EH (cell line): ENCODE measurements at places on chromosomes 6 and 20.
A peak's percentile ranks its signal among the peaks of the same experiment; 100 is the strongest.

GRCh38 chr6:72819609-72820008 lies 197.7 kb downstream of the KCNQ5 start:
- DNase-seq = no peak

DNA sequence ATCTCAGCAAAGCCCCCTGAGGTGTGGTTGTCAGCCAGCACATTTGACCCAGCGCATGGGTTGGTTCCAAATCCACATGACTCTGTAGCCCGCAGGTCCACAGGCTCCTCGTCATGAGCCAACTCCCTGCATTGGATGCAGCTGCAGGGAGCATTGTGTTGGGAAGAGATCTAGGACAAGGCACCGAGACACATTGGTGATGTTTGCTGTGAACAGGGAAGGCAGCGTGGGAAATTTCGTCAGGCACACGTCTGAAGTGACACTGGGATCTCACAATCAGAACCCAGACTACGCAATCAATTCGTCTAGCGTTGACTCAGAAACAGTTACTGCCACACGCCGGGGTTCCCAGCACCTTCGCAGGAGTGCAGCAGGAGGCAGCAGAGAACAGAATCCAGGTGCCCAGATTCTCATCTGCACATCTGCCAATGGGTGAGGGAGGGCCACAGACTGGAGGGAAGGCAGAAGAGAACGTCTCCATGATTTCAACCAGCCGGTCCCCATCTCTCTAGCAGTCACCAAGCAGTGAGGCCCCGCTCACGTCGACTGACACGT lies 177.0 kb downstream of the TTLL2 start:
- DNase-seq = no peak

DNA sequence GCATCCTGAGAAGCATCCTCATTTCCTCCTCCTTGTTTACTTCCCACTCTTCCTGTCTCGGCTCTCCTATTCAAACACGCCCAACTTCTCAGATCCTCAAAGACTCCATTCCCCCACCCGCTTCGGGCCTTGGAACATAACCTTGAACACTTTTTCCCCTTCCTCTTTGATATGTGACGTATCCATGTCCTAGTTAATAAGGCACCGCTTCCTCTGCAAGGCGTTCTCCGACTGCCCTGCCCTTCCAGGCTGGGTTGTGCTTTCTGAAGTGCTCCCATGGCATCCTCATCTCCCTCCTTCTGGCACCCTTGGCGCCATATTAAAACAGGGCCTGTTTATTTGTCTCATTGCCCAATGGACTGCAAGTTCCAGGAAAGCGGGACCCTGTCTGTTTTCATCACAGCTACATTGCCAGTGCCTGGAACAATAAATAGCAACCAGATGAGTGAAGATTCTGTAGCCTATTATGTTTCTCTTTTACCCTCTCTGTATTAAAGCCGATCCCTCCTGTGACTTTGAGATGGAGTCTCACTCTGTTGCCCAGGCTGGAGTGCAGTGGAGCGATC lies 115.3 kb upstream of the TRAF3IP2 start:
- DNase-seq = no peak

DNA sequence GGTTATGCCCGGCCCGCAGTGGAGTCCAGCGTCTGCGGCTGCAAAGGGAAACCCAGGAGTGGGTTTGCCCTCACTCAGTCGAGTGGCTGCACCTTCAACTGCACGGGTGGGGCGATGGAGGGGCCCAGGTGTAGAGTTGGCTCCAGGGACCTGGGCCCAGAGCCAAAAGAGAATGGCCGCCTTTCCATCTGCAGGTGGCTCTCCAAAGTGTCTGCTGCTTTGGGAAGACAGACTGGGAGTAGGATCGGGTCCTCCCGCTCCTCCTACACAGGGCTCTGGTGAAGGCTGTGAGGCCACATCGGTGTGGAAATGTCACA lies 80.1 kb downstream of the PTPN1 start:
- no peak for DNase-seq

- DNase-seq = no peak
Measured at GRCh38 chr6:28277746-28278145, 3.6 kb upstream of the PGBD1 start.

GRCh38 chr6:82783587-82784236 lies 281.9 kb downstream of the UBE3D start:
- no peak for DNase-seq

DNA sequence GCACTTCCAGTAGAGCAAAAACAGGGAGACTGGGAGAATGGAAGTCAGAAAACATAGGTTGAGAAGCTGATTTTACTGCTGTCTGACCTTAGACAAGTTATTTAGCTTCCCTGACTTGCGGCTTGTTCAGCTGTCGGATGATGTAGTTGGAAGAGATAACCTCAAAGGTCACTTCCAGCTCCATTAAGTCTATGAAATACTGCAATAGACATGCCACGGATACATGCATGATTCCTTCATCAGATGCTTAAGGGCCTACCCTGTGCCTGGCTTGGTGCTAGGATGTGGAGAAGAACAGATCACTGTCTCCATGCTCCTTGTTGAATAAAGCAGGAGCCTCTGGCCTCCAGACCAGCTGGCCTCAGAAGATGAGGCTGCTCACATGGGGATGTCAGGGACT lies 43.7 kb downstream of the FYN start:
- DNase-seq = no peak

DNA sequence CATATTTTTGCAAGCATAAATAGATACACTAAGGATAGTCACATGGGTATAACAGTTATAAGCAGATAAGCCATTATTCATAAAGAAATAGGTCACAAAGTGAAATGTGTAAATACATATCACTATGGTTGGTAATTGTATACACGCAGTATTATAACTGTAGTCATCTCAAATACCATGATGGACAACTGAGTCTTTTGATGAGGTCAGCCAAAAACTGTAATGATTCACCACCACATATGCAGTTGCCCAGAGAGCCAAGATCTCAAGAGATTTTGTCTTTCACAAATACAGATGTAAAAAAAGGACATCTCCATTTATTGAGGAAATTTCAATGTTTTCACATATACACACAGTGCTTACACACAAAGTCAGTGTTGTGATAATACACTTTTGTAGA lies 28.3 kb downstream of the ZNF292 start:
- DNase-seq = peak; percentile 45

GRCh38 chr6:166952121-166952520 lies 4.2 kb downstream of the RNASET2 start:
- DNase-seq = no peak

DNA sequence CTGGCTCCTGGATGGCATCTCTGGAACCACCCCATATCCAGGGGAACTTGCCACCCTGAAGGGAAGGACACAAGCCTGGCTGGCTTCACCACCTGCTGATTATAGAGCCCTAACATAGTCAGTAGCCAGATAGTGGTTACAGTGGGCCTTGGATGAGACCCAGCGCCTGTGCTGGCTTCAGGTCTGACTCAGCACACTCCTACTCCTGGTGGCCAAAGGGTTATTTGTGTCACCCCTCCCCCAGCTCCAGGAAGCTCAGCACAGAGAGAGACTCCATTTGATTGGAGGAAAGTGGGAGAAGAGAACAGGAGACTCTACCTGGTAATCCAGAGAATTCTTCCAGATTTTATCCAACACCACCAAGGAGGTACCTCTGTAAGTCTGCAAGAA lies 12.8 kb downstream of the SNX14 start:
- DNase-seq = peak; percentile 62

DNA sequence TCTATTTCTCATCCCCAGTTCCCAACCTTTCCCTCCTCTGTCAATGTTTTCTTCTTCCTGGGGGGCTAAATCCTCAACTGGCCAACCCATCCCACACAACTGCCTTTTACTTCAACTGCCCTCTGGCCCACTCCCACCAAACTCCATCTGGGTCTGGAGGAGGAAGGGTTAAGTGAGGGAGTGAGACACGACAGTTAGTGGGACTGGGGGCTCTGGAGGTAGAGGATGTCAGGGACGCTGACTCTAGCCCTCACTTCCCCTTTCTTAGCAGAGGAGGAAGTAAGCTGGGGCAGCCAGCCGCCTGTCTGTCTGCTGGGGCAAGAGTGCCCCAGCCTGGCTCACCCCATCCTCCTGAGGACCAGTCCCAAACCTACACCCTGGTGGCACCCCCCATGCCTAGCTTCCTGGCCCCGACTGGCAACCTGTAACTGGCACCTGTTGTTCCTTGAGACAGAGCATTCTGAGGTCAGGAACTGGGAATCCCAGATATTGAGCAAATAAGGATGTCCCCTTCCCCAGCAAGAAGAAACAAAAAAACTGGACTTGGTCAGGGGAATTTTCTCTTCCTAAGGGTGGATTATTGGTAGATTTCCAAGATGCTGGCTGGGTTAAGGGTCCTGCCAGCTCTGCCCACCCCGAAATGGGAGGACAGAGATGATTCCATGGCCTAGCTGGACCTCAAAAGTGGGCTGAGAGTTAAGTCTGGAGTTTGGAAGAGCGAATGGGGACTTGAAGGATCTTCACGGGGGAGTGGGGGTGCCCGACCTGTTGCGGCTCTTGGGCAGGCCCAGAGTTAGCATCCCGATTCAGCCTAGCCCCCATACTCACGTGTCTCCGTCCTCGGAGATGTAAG lies 971 bp downstream of the NFKBIE start:
- no peak for DNase-seq

GRCh38 chr6:136582711-136583471 lies 32.7 kb upstream of the MAP7 start:
- DNase-seq = peak; percentile 87

- peak; percentile 27 for DNase-seq
Measured at GRCh38 chr6:31049518-31049917, 39.2 kb downstream of the MUC22 start.

GRCh38 chr6:163263196-163263595 lies 151.3 kb upstream of the QKI start:
- DNase-seq = no peak

DNA sequence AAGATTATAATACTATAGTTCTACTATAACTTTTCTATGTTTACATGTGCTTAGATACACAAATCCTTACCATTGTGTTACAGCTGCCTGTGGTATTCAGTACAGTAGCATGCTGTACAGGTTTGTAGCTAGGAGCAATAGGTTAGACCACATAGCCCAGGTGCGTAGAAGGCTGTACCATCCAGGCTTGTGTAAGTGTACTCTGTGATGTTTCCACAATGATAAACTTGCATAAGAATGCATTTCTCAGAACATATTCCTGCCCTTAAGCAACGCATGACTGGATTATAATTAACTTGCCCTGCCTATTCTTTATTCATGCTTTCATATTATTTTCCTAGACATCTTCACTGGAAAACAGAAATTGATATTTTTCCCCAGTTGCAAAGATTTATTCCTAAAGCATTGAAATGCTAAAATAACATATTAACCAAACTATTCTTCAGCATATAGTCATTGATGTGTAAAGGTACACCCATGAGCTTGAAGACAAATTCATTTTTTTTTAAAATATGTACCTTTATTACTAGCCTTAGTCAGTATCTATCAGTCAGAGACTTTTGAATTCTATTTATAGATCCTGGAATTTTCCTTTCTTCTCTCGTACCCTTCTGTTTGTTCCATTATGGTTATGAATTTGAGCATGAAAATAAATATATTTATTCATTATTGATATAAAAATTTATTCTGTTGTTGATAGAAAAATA lies 7.2 kb upstream of the CTAGE9 start:
- no peak for DNase-seq

DNA sequence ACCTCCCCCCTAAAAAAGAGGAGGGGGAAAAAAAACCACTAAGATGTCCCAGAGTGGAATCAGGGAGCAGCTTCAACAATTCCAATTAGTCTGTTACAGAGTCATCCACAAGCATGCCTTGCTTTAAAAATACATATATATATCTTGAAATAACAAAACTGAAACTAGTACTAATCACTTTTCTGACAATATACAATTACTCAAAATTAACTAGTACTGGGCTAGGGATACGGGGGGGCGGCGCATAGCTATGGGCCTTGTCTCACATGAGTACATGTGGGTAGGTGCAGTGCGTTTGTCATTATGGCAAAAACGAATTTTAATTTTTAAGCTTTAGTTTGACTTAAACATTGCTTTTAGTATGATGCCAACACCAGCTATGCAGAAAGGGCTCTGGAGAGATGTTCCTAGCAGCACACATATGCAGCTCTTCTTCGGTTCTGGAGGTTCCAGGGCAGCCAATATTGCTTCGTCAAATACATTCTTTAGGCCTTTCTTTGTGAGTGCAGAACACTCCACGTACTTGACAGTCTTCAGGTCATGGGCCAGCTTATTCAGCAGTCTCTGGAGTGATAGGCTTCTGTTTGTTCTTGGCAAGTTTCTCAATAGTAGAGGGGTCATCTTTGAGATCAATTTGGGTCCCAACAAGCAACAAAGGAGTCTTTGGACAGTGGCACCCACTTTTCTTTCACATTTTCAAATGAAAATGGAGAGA lies 38.8 kb downstream of the ITCH start:
- DNase-seq = no peak

DNA sequence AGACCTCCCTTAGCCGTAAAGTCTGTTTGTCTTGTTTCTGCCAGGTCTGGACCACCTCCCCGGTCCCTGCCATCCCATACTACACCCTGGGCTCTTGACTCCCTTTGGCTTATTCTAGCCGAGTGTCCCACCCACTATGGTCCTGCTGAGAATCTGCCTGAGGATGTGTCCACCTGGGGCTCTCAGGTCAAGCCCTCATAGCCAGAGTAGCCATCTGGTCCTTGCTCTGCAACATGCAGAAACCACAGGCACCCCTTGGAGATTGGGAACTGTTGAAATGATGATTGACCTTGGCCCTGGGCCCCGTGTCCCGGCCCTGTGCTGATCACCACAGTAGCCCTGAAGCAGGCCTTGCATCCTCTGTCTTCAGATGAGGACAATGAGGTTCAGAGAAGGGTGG lies 44.0 kb downstream of the VSTM2L start:
- no peak for DNase-seq

DNA sequence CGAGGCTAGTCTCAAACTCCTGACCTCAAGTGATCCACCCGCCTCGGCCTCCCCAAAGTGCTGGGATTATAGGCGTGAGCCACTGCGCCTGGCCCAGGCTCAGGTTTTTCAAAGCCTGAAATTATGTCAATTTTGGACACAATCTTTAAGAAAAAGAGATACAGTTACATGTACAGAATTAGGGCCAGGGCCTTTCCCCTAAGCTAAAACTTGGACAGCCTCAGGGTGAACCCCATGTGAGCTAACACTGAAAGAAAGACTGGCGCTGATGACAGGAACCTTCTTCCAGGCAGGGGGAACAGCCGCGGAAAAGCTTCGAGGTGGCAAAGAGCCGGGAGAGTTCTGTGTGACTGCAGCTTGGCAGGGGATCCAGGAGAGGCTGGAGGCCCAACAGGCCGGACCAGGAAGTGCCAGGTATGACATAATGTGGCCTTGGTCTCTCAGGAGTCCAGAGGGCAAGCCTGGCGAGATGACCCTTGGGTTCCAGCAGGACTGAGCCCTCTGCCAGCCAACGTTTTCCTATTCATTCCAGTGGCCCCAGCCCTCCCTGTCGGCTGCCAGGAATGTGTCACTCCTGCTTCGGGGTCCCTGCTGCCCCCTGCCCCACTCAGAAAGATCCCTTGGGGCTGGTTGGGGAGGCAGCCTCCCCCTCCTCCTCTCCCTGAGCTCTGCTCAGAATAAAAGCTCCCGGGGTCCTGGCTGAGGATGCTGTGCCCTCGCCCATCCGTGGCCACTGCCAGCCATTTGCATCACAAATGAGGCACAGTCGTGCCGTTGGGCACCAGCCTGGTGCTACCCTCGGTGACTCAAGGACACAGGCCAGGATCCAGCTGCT lies 37.3 kb downstream of the RBM38 start:
- DNase-seq = no peak

- DNase-seq = no peak
Measured at GRCh38 chr6:92408350-92408749, 1011.0 kb downstream of the EPHA7 start.

GRCh38 chr6:26404546-26404945 lies 2.5 kb downstream of the BTN3A1 start:
- no peak for DNase-seq

GRCh38 chr6:167579806-167580618 lies 246.7 kb upstream of the AFDN start:
- DNase-seq = no peak
